ENCODE measurements at places on chromosomes 6 and 20. TPM values are rescaled to one million over a fixed set of nuclear protein-coding genes. Genes with fewer than 3 reads are reported as not detected.

Gene PPIL6
- 0.80 TPM for total RNA-seq

DNA sequence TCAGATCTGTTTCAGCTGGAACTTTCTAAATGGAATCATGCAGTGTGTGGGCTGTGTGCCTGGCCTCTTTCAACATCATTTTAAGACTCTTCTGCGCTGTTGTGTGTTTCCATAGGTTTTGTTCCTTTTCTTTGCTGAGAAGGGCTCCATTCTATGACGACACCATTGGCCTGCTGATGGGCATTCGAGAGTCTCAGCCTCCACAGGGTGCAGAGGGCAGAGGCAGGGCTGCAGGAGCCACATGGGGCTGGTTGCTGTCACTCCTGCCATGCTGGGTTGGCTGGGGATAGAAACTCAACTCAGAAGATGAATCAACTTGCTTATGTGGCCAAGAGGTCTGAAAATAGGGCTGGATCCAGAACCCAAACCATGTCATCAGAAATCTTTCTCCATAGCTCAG is 68.5 kb upstream of the SLCO4A1 start:
- no peak for DNase-seq

DNA sequence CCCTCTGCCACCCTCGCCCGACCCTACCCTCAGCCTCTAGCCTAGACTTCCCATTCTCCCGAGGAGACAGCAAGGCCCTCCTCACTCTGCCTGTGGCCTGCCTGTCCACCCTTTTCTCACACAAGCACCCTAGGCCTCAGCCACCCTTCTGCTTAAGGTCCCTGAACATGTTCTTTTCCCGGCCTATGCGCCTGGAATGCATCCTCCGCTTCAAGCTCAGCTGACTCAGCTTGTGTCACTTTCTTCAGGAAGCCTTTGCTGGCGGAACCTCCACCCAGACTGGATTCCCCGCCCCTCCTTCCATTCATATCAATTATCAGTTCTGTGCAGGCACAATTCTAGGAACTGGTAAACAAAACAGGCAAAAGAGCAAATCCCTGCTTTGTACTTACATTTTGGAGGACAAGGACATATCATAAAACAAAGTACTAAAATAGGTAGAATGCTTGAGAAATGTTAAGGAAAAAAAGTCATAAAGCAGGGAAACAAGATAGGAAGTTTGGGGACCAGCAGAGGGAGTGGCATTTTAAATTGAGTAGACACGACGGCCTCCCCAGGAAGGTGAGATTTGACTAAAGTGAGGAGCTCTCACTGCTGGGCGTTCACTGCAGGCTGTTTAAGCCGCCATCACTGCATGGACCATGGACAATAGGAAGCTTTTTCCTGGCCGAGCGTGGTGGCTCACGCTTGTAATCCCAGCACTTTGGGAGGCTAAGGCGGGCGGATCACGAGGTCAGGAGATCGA is 17.9 kb upstream of the SNHG17 start:
- DNase-seq = no peak

GRCh38 chr6:21438237-21438985 is 155.1 kb upstream of the SOX4 start:
- no peak for DNase-seq

DNA sequence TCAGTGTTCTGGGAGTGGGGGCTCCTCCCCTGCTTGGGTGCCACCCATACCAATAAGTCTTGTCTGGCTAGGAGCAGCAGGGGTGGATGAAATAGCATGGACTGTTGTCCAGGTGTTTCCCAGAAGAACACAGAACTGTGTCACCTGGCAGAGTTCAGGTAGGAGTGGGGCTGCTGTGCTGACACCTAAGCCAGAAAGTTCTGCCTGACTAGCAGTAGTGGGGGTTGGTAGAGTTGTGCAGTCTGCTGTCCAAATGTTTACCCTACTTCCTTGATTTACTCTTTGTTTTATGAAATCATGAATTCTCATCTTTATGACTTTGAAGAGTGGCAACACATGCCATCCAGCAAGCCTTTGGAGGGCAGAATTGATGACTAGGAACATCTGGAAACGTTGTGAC is 27.3 kb upstream of the SLC35B3 start:
- DNase-seq = no peak

Measured in epithelial cell of proximal tubule (primary cell).